Activated CD4-positive, alpha-beta T cell treated with anti-CD3 and anti-CD28 coated beads for 1 hour (primary cell): ENCODE measurements at places on chromosomes 1 and 21.

- DNase-seq = no peak
Measured at GRCh38 chr1:180160357-180160756, 5.7 kb downstream of the QSOX1 start.

- DNase-seq = no peak
Measured at GRCh38 chr1:22855668-22856606, 116.7 kb downstream of the LACTBL1 start.

GRCh38 chr21:39004634-39005501, 178.4 kb downstream of the PSMG1 start:
- no peak for DNase-seq

GRCh38 chr1:177744906-177745305, 225.0 kb downstream of the SEC16B start:
- DNase-seq = no peak

- no peak for DNase-seq
Measured at GRCh38 chr1:15243275-15244043, 3.6 kb upstream of the FHAD1 start.

DNA sequence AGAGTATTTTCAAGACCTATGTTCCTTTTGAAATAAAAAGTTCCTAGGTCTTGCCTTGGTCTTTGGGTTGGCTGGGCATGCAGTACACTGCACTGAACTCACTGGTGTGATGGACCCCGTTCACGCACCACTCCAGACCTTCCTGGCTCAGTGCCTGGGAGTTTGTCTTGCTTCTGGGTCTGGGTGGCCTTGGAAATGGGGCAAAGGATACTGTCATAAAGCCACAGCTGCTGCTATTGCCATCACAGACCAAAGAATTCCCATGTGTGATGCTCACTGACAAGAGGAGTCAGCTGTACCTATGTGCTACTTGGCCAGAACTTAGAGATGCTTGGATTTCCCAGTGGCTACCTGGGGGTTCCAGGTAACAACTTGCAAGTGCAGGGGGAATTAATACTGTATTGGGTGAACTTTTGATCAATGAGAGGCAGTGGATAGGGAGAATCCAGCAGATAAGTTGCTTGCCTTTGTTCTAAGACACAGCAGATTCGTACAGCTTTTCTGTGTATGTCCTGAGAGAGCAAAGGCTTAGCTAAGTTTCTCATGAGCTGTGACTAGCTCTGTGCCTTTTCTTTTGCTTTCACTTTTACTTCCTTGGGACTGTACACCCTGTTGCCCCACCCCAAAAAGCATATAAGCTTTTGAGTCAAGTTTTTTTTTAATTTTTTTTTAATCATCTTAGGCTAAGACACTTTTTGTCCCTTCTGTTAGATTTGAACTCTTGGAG, 115.3 kb downstream of the RUNX1 start:
- DNase-seq = no peak

GRCh38 chr1:191831572-191831971, 326.7 kb upstream of the RGS18 start:
- no peak for DNase-seq

DNA sequence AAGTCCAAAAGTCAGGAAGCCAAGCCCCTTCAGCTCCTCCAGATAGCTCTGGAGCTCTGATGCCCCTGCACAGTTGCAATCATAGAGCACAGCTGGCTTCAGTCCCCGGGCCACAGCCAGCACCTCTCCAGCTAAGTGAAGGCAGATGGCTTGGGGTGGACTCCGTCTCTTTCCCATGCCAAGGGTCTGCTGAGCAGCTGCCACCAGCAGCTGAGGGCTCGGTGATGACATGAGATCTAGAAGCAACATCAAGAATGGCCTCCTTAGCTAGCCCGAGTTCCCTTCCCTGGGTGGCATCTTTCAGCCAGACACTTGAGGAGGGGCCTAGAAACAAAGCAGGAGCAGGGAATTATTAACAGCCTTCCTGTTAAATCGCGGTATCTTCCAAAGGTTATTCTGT, 973 bp downstream of the C1orf74 start:
- no peak for DNase-seq

DNA sequence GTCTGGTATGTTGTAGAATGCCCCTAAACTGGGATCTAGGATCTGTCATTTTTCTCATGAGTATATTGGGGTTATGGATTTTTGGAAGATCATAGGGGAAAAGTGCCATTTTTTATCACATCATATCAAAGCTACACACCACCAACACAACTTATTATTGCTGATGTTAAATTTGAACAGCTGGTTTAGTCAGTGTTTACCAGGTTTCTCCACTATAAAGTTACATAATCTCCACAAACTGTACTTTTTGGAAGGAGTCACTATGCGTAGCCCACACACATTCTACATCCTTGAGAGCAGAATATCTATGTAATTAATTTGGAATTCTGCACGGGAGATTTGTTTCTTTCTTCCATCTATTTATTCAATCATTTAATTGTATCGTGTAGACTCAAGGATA, 35.2 kb downstream of the RC3H1 start:
- no peak for DNase-seq

- no peak for DNase-seq
Measured at GRCh38 chr1:232149287-232150201, 480.4 kb downstream of the SIPA1L2 start.

GRCh38 chr1:33709783-33710718, 153.8 kb upstream of the HMGB4 start:
- no peak for DNase-seq

GRCh38 chr1:47767741-47768100, 229.5 kb downstream of the TRABD2B start:
- DNase-seq = no peak

GRCh38 chr1:90717356-90717664, 208 bp upstream of the BARHL2 start:
- DNase-seq = no peak

DNA sequence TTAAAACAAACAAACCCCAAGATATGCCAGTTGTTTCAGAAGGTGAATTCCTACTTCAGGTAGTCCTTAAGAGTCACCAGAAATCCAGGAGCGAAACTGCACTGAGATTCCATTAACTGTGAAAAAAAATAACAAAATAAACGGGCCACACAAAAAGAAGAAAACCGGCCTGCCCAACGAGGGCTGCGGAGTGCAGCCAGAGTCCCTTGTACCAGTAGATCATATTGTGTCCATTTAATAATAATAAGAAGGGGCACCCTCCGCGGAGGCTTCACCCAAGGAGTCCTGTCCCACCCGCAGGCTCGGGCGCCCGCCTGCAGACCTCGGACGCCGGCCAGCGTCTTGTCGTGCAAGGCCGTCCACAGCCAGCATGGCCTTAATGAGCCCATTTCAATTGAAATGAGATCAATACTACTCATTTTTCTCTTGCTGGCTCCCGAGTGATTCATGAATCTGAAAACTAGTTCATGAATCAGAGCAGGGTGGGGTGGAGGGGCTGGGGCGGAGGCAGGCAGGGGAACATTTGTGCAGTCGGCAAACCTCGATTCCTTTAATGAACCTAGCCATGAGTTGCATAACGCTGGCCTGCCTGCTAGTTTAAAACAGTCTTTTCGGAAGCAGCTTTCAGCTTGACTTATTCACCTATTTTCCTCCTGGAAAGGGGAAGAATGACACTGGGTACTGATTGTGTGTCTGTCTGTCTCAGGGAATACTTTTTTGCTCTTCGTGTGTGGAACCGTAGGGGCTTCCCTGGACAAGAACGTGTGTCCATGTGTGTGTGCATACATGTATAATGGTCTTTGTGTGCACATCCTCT, 113.1 kb upstream of the IRF2BP2 start:
- DNase-seq = peak; percentile 51

GRCh38 chr1:213989002-213989855, 1.5 kb downstream of the PROX1 start:
- DNase-seq = no peak

GRCh38 chr1:121414905-121415304, 230.1 kb downstream of the SRGAP2C start:
- no peak for DNase-seq

DNA sequence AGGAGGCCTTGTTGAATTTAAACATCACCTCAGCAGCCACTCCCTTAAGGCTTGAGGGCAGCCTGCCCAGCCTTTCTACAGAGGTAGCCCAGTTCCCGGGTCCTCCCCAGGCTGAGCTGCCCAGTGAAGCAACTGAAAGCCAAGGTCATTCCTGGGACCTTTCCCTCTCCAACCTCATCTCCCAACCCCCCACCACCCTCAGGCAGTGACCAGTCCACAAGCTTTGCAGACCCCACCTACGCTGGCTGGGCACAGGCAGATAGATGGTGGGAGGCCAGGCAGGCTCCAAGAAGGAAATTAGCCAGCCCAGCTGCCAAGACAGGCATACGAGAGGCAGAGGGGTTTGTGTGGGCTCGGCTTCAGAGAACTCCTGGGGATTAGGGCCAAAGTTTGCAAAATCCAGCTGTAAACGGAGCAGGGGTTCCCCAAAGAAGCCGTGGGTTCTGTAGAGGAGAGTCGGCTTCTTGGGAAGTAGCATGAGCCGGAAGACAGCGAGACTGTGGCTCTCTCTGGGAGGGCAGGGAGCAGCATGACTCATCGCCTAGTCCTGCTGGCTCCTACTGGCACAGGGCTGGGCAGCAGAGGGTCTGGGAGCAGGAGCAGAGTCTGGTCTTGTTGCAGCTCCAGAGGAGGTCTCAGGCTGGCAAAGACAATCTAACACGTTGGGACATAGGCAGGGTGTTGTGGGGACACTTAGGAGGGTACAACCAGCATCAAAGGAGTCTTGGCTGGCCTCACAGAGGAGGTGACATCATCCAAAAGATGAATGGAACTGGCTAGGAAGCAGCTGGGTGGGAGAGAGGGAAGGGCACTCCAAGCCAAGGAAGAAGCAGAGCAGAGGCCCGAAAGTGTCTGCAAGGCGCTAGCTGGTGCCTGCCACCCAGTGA, 2.8 kb upstream of the ZC3H12A start:
- DNase-seq = no peak

GRCh38 chr1:18564676-18565075, 66.0 kb upstream of the PAX7 start:
- no peak for DNase-seq

DNA sequence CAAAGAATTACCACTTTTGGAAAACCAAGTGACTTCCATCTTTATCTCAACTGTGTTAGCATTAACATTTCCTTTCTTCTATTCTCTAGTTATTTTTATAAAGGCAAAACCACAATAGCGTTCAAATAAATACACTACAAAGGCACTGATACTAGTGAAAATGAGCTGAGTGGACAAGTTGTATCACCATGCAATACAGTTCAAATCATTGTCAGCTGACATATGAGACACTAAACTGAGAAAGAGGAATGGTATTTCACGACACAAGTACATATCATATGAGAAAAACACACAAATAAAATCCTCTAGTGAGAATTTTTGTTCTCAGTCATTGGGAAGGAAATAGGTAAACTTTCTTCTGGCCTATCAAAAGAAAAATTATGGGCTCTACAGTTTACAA, 26.2 kb downstream of the ENAH start:
- no peak for DNase-seq

GRCh38 chr1:29962831-29963247, 726.5 kb downstream of the PTPRU start:
- no peak for DNase-seq

DNA sequence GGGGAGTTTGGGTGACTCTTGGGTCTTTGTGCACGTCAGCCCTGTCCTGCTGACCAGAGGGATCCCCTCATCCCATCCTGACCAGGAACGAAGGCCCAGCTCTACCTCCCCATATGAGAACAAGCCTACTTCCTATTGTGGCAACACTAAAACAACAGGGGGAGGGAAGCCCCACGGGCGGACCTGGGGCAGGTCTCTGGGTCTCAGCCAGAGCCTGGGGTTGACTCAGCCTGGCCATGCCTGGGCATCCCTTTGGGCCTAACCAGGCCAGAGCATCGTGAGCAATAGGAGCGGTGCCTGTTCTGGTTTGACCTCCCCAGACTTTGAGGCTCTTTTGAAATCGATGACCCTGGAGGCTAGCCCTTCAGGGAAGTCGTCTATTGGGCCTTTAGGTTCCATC, 16.8 kb downstream of the RPS6KA1 start:
- no peak for DNase-seq

- DNase-seq = no peak
Measured at GRCh38 chr1:244381878-244382565, 69.7 kb downstream of the ADSS2 start.

- DNase-seq = no peak
Measured at GRCh38 chr1:168631671-168632400, 55.4 kb downstream of the XCL1 start.

DNA sequence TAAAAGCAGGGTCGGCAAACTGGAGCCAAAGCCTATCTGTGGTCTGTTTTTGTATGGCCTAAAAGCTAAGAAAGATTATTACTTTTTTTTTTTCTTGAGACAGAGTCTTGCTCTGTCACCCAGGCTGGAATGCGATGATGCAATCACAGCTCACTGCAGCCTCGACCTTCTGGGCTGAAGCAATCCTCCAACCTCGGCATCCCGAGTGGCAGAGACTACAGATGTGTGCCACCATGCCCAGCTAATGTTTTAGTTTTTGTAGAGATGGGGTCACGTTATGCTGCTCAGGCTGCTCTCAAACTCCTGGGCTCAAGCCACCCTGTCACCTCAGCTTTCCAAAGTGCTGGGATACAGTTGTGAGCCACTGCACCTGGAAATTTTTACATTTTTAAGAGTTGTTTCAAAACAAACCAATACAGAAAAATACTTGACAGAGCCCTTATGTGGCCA, 6.5 kb upstream of the GLRX2 start:
- DNase-seq = no peak

- DNase-seq = no peak
Measured at GRCh38 chr1:214224611-214225354, 56.2 kb upstream of the SMYD2 start.

GRCh38 chr1:151976015-151976343, 17.7 kb downstream of the S100A10 start:
- DNase-seq = no peak

DNA sequence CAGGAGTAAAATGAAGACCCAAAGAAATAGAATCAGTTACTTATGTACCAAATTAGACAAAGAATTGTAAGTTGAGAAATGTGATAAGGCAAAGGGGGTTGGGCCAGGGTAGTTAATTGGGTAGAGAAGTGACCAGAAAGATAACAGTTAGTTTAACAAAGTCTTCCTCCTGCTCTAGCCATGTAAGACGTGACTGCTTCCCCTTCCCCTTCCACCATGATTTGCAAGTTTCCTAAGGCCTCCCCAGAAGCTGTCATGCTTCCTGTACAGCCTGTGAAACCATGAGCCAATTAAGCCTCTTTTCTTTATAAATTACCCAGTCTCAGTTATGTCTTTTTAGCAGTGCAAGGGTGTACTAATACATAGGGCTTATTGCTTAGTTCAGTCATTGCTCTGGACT, 142.0 kb upstream of the PDE4B start:
- no peak for DNase-seq

- DNase-seq = no peak
Measured at GRCh38 chr1:107690491-107690890, 274.5 kb downstream of the VAV3 start.

DNA sequence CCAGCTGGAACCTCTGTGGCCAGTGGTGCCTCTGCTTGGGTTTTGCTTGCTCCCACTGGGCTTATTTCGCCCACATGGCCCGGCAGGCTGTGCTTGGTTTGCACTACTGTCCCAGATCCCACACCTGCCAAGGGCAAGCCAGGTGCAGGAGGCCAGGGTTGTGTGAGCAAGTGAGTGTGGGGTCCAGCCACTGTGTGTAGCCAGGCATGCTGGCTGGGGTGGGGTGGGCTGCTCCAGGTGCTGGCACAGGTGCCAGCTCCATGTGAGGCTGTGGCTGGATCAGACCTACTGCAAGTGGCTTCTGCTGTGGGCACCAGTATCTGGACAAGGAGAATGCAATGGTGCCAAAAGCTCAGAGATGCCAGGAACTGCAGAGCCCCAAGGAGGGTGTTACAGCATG, 28.5 kb downstream of the RYR2 start:
- no peak for DNase-seq
